Left lung (tissue), 14 donors: ENCODE measurements at places on chromosomes 11 and 22. TPM values are rescaled to one million over a fixed set of nuclear protein-coding genes. Genes with fewer than 3 reads are reported as not detected.

Gene CEND1
- total RNA-seq = not detected

Gene CPT1B
- 15.3 TPM for total RNA-seq

Gene NAT10
- 30.0 TPM for total RNA-seq

Gene CCDC73
- total RNA-seq = 0.18 TPM

Gene TST
- total RNA-seq = 37.7 TPM

Gene UNC93B1
- 98.9 TPM for total RNA-seq

Gene KRTAP5-10
- total RNA-seq = not detected

Gene HEPHL1
- not detected for total RNA-seq

Gene FOLH1
- 2.6 TPM for total RNA-seq

DNA sequence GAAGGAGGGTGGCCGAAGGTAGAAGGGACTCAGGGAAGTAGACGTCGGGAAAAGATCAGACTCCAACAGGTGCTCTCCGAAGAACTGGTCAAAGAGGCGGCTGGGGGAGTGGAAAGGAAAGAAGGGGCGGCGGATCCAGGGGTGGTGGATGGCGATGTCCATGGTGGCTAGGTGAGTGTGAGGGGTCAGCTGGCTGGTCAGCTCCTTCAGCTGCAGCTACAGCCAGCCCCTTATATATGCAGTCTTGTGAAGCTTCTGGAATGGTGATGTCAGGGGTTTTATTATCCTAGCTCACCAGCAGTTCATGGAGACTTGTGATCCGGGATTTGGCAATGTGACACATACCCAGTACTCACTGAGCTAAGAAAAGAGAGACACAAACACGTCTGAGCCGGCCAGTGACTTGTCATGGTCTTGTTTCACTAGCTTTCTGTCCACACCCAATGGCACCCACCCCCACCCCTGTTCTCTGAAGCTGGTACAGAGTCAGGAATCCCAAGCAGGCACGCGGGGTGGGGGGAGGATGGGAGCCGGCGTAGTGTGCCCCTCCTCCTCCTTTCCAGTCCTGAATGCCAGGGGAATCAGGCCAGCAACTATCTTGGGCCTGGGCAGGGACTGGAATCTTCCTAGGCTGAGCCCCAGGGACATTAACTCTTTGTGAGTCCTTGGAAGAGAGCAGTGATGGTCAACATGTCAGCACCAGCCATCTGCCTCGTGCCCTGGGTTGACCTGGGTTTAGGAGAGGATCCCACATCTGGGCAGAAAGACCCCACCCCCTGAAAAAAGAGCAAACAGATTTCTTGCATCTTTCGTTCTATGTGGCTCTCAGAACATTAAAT is at the start of gene CRYAB:
CRYAB (minus strand) TSS at position 208 of the 839 bp plus-strand sequence; CDS start at position 162, 46 bp downstream.
- H3K27me3 ChIP-seq = peaks cover 44% of the 10 kb centered on the region
- H3K27ac ChIP-seq = peak within 1 kb of the TSS; percentile 85
- H3K4me1 ChIP-seq = no peaks in the 10 kb centered on the region
- H3K36me3 ChIP-seq = no peaks in the 10 kb centered on the region
- peak within 1 kb of the TSS; percentile 35 for H3K4me3 ChIP-seq
- no peak for DNase-seq

GRCh38 chr11:21909145-21909544 is 283.7 kb upstream of the ANO5 start:
- DNase-seq = no peak
- H3K4me3 ChIP-seq = no peak overlapping the region
- H3K27me3 ChIP-seq = no peaks in the 10 kb centered on the region
- H3K27ac ChIP-seq = no peak overlapping the region

DNA sequence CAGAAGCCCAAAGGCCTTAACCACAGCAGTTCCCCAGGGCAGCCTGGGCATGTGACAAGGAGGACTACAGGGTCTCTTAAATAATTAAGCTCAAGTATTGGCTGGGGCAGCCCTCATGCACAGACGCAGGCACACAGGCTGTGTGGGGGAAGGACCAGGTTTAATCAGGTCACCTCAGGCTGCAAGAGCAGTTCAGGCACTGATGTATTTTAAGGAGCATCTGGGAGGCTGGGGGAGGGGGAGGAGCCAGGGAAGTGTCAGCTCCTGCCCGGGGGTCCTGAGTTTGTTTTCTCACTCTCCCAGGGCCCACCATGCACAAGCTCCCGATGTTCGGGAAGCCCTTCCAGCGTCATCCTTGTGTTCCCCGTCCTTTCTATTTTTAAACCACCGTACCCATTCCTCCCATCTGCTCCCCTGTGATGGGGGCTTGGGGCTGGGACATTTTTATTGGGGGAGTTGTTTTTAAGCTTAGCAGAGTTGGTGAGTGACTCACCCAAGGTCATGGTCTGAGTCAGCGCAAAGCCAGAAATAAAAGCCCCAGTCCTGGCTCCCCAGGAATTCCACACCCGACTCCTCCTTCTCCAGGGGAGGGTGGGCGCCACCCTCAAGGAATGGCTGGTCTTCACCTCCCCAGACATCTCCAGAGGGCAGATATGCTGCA is 2.4 kb downstream of the CSDC2 start:
- DNase-seq = no peak
- H3K4me1 ChIP-seq = no peaks in the 10 kb centered on the region
- H3K27ac ChIP-seq = no peak overlapping the region
- no peaks in the 10 kb centered on the region for H3K36me3 ChIP-seq
- no peak overlapping the region for H3K4me3 ChIP-seq

GRCh38 chr11:34176751-34177209 is 71.4 kb downstream of the NAT10 start:
- peaks cover 20% of the 10 kb centered on the region for H3K27me3 ChIP-seq
- no peak for DNase-seq
- no peak overlapping the region for H3K4me3 ChIP-seq
- peaks cover 8% of the 10 kb centered on the region for H3K4me1 ChIP-seq
- H3K36me3 ChIP-seq = no peaks in the 10 kb centered on the region

DNA sequence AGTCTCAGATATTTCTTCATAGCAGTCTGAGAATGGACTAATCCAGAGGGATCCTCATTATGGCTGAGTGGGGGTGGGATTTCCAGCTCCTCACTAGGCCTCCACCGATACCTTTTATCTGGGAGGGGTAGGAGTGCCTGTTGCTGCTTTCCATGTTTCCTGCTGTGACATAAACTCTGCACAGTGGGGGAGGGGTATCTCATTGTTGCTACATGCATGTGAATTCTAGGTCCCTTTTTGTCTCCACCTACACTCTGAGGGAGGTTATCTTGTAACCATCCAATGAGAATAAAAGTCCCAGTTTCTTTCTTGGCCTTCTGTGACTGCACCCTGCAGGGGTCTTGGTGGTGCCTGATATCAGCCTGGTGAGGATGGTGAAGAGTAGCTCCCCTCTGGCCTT is 60.5 kb downstream of the ADAMTS15 start:
- no peaks in the 10 kb centered on the region for H3K27me3 ChIP-seq

GRCh38 chr11:103870821-103871309 is 165.6 kb upstream of the DDI1 start:
- no peaks in the 10 kb centered on the region for H3K4me1 ChIP-seq
- no peak overlapping the region for H3K27ac ChIP-seq
- no peak for DNase-seq
- no peaks in the 10 kb centered on the region for H3K36me3 ChIP-seq
- no peaks in the 10 kb centered on the region for H3K27me3 ChIP-seq

DNA sequence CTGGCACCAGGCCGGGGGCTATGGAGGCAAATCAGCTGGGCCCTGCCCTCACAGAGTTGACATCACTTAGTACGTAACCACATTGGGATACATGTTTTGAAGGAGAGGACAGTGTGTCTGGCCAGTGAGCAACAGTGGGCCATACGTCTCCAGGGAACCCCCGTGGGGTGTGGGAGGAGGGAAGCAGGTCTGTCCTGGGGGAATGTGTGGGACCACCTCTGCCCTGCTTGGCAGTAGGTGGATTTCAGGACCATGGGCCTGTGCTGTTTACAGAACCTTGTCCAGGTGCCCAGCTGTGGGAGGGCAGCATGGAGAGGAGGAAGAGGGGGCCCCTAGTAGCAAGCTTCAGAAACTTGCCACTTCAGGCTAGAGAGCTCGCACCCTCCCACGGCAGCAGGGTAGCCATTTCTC is 21.0 kb downstream of the P2RY2 start:
- no peaks in the 10 kb centered on the region for H3K4me1 ChIP-seq
- H3K27me3 ChIP-seq = no peaks in the 10 kb centered on the region
- H3K4me3 ChIP-seq = no peak overlapping the region
- no peaks in the 10 kb centered on the region for H3K36me3 ChIP-seq
- no peak overlapping the region for H3K27ac ChIP-seq

- H3K4me3 ChIP-seq = no peak overlapping the region
- no peak for DNase-seq
- no peak overlapping the region for H3K27ac ChIP-seq
- H3K27me3 ChIP-seq = no peaks in the 10 kb centered on the region
- peaks cover 62% of the 10 kb centered on the region for H3K36me3 ChIP-seq
- no peaks in the 10 kb centered on the region for H3K4me1 ChIP-seq
Measured at GRCh38 chr22:46213052-46213451, 37.0 kb downstream of the CDPF1 start.

GRCh38 chr11:63869683-63870082 is 30.8 kb downstream of the MARK2 start:
- H3K4me1 ChIP-seq = peaks cover 74% of the 10 kb centered on the region
- H3K36me3 ChIP-seq = no peaks in the 10 kb centered on the region
- peak overlapping the region; percentile 19 for H3K27ac ChIP-seq
- no peak overlapping the region for H3K4me3 ChIP-seq

- H3K4me3 ChIP-seq = no peak overlapping the region
- DNase-seq = no peak
- peaks cover 34% of the 10 kb centered on the region for H3K36me3 ChIP-seq
- H3K27ac ChIP-seq = no peak overlapping the region
Measured at GRCh38 chr22:24445481-24446259, 18.3 kb downstream of the ADORA2A start.

DNA sequence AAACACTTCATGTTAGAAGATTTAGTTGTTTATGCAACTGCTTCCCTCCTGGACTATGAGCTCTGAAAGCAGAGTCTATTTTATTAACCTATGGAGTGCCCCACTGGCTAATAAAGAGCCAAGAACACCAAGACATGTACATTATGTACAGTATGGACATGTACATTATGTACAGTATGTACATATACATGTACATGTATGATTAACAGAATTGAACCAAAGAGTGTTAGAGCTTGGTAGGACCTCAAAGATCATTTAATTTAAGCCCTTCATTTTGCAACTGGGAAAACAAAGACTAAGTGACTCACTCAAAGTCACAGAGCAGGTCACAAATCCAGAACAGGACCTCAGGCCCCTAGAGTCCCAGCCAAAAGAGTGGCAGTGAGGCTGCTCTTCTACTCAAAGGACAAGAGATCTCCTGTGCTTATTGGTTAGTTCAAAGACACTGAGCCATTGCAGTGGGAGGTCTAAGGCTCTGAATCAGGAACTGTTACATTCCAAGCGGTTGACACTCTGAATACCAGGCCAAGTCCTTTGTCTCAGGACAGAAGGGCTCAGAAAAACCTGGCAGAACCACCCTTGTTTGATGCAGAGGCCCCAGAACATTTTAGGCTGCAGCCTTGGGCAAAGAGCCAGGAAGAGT is 103.8 kb downstream of the FAM168A start:
- H3K27me3 ChIP-seq = no peaks in the 10 kb centered on the region
- H3K36me3 ChIP-seq = no peaks in the 10 kb centered on the region
- H3K4me3 ChIP-seq = no peak overlapping the region
- no peaks in the 10 kb centered on the region for H3K4me1 ChIP-seq
- DNase-seq = no peak

DNA sequence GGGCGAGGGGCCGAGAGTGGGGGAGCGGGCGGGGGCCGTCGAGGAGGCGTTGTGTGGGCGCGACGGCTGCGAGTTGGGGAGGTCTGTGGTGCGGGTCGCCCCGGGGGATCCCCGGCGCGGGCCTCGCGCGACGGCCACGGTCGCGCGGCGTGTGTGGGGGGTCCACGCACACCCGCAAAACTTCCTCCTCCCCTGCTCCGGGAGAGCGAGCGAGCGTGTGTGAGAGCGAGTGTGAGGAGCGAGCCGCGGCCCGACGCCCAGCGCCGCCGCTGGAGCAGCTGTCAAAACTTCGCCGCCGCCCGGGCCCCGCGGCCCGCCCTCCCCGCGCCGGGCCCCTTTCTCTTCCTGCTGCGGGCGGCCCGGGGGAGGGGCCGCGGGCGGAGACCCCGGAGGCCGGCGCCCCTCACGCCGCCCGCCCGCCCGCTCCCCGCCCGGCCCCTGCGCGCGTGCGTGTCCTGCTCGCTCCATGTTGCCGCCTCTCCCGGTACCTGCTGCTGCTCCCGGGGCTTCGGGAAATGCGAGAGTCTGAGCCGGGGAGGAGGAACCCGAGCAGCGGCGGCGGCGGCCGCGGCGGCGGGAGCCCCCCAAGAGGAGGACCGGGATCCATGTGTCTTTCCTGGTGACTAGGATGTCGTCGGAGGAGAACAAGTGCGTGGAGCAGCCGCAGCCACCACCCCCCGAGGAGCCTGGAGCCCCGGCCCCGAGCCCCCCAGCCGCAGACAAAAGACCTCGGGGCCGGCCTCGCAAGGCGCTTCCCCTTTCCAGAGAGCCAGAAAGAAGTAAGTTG is 9.0 kb upstream of the CCT8L2 start:
- peaks cover 95% of the 10 kb centered on the region for H3K27me3 ChIP-seq
- peak overlapping the region; percentile 44 for H3K4me3 ChIP-seq
- H3K36me3 ChIP-seq = no peaks in the 10 kb centered on the region
- peak overlapping the region; percentile 28 for H3K27ac ChIP-seq

DNA sequence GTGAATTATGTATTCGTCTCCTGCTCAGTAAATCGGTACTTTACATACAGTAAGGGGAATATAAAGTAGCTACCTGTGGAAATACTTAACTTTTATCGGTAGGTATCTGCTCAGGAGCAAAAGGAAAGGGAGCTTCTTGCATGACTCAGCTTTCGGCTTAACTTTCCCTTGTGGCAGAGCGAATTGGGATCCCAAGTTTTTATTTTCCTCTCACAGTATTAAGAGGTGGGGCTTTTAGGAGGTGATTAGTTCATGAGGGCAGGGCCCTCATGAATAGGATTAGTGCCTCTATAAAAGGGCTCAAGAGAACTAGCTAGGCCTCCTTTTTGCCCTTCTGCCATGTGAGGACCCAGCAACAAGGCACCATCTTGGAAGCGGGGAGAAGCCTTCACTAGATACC is 18.7 kb downstream of the RCN1 start:
- no peaks in the 10 kb centered on the region for H3K36me3 ChIP-seq
- no peak for DNase-seq
- no peak overlapping the region for H3K27ac ChIP-seq
- no peaks in the 10 kb centered on the region for H3K27me3 ChIP-seq
- H3K4me1 ChIP-seq = no peaks in the 10 kb centered on the region
- no peak overlapping the region for H3K4me3 ChIP-seq

- H3K36me3 ChIP-seq = no peaks in the 10 kb centered on the region
- no peak for DNase-seq
- no peak overlapping the region for H3K27ac ChIP-seq
- H3K4me3 ChIP-seq = no peak overlapping the region
- no peaks in the 10 kb centered on the region for H3K27me3 ChIP-seq
Measured at GRCh38 chr11:5229356-5229755, 2.5 kb upstream of the HBB start.

- H3K27ac ChIP-seq = no peak overlapping the region
- H3K36me3 ChIP-seq = no peaks in the 10 kb centered on the region
- no peaks in the 10 kb centered on the region for H3K27me3 ChIP-seq
- no peak for DNase-seq
- H3K4me1 ChIP-seq = no peaks in the 10 kb centered on the region
- no peak overlapping the region for H3K4me3 ChIP-seq
Measured at GRCh38 chr11:30717641-30718040, 131.5 kb upstream of the MPPED2 start.

DNA sequence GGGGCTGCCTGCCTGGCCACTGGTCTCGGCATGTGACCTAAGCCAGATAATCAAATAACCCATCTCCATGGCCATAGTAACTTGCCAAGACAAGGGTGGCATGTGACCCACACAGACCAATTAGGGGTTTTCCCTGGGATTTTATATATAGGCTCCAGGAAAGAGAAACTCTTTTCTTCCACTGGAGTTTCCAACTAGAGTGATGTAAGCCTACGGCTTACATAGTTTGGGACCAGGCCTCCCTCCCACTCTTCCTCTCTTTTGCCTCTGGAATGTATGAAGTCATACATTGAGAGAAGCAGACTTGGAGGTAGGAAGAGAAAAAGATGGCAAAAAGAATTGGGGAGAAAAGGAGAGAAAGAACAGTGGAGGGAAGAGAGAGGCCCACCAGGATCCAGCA is 84.6 kb upstream of the LDLRAD3 start:
- no peaks in the 10 kb centered on the region for H3K36me3 ChIP-seq
- no peaks in the 10 kb centered on the region for H3K4me1 ChIP-seq
